Activated T-helper 2 cell treated with anti-CD3 and anti-CD28 coated beads, Interferon-gamma antibody, Interleukin-2, Interleukin-4, amounts not matched to agents 10 μg/mL and 5 μg/mL and 100 μg/mL, durations not matched to agents 14 hours and 24 hours and 36 hours (primary cell): ENCODE measurements at places on chromosomes 1 and 21.

DNA sequence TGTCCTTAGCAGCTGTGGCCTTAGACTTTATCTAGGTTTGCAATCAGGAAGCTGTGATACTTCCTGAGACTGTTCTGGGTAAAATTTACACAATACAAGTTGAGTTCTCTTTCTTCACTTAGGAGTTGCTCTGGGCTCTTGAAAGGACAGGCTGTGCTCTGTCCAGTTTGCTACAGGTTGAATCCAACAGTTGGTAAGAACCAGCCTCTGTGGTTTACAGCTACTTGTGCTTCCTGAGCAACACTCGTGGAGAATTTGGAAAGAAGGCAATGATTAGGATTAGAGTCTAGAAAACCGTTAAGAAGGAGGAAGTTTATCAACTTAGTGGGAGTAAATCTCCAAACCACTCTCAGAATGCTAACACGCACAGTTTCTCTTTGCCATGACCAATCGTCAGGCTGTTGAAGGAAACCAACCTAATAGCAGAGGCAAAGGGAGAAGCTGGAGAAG is 26.8 kb downstream of the GFI1 start:
- no peak for DNase-seq

DNA sequence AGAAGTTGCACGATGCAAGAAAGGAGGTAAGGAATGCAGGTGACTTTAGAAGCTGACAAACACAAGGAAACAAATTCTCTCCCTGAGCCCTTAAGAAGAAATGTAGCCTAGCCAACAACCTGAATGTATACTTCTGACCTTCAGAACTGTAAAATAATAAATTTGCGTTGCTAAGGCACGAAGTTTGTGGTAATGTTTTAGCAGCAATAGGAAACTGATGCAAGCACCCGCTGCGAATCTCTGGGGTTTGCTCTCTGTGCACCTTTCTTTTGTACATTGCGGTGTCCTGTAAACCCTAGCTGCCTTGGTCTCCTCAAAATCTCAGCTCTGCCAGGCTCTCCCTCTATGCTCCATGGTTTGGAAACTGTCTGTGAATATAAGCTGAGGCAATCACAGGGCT is 15.1 kb downstream of the CD53 start:
- DNase-seq = no peak

DNA sequence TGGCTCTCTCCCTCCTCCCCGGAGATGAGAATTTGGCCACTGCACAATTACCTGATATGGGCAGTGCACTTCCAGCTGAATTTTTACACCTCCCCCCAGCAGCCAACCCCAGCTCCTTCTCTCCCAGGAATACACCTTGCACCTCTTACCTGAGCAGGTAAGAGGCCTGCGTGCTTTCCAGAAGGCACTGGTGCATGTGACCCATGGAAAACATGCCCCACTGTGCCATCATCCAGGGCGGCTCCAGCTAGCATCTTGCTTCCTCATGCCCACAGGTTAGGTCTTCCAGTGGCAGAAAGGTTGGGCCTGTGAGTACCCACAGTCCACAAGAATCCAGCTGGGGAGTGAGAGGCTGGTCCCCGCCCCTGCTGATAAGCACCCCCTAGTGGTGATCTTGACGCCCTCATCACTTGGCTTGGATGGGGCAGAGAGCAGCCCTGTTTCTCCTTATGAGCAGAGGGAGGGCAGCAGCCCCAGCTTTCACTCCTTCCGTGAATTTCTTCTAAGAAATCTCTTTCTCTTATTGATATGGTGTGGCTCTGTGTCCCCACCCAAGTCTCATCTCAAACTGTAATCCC is 57.8 kb downstream of the EDARADD start:
- DNase-seq = peak; percentile 24

GRCh38 chr1:59688976-59689375 is 125.8 kb upstream of the HOOK1 start:
- DNase-seq = no peak
